Fibroblast of skin of right biceps (primary cell): ENCODE measurements at places on chromosomes 12 and 14.

- peak; percentile 79 for DNase-seq
These were observed 75.6 kb downstream of the MED13L start for GRCh38 chr12:116201908-116202307.

DNA sequence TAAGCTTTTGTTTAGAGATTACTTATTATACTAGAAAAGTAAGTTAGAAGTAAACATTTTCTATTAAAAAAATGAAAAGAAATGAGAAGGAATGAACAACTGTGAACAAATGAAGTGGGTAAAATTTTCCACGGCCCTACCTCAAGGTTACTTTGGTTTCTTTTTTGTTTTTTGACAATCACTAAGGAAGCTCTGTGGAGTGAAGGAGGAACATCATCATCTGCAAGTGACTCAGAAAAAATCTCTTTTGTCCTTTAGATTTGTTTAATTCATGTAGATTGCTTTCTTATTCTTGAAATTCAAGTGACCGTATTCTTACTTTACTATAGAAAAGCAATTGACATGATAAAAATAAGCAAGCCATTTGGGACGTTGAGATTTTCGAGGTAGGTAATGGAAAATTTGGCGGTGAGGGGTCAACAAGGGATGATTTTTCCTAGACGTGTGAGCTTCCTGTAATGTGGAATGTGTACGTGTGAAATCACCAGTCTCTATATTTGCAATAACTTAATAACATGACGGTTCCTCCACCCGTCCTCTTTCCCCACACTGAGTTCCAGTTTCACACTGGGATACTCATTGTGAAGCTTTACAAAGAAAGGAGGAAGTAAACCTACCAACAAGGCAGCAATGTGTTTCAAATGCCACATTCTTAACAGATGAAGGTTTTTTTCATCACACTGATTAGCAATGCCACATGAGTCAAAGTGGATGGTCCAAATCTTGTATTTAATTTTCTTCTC lies 62.3 kb upstream of the EGLN3 start:
- DNase-seq, result no peak

- no peak for DNase-seq
These were observed 23.5 kb upstream of the NEDD1 start for GRCh38 chr12:96883571-96883970.

- DNase-seq, result no peak
These were observed 35.4 kb downstream of the SLC38A1 start for GRCh38 chr12:46233423-46233822.

GRCh38 chr12:67442347-67442841 lies 173.2 kb downstream of the CAND1 start:
- no peak for DNase-seq

GRCh38 chr12:532908-533565 lies 73.3 kb downstream of the B4GALNT3 start:
- DNase-seq, result peak; percentile 90

DNA sequence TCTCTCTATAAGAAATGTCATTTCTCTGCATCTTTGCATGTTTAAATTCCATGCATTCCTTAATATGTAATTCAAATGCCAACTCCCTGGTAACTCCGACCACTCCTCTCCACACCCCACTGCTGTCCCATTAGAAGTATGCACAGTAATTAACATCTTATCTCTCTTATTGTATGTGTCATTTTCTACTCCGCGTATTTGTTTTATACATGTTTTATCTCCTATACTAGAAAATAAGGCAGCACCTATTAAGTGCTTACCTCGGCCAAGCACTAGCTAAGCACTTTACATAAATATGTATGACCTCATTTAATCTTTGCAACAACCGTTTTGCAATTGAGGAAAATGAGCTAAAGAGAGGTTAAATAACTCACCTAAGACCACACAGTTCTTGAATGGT lies 469.8 kb downstream of the BCAT1 start:
- peak; percentile 3 for DNase-seq

DNA sequence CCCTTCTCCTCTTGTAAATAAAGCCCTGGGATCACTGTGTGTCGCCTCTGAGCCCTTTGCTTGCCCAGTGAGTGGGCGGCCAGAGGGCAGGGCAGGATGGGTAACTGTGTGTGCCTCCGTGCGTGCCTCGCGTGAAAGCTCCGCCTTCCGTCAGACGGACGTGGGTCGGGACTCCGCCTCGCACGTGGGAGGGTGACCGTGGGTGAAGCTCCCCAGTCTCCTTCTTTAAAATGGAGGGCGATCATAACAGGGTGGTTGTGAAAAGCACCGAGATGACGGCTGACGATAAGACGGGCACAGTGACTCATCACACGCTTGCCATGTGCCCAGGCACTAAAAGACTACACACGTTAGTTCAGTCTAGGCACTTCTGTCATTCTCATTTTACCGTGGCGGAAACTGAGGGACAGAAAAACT lies 9.2 kb downstream of the PHB2 start:
- DNase-seq, result peak; percentile 28

GRCh38 chr12:1592444-1593173 lies 1.8 kb downstream of the FBXL14 start:
- peak; percentile 79 for DNase-seq

GRCh38 chr14:105498430-105499255 lies 7.6 kb downstream of the TEDC1 start:
- DNase-seq, result no peak

- DNase-seq, result peak; percentile 97
These were observed at the start of gene METAP2 for GRCh38 chr12:95473884-95474659. TSS of gene METAP2 (plus strand) at chr12:95474152. CDS start at chr12:95474180, 28 bp downstream.

- peak; percentile 62 for DNase-seq
These were observed at the start of gene MGST1 for GRCh38 chr12:16347391-16348298. TSS of gene MGST1 (plus strand) at chr12:16347645. CDS start at chr12:16354253, 6,608 bp downstream.

- DNase-seq, result peak; percentile 56
These were observed 112.5 kb downstream of the MED13L start for GRCh38 chr12:116165036-116165425.

DNA sequence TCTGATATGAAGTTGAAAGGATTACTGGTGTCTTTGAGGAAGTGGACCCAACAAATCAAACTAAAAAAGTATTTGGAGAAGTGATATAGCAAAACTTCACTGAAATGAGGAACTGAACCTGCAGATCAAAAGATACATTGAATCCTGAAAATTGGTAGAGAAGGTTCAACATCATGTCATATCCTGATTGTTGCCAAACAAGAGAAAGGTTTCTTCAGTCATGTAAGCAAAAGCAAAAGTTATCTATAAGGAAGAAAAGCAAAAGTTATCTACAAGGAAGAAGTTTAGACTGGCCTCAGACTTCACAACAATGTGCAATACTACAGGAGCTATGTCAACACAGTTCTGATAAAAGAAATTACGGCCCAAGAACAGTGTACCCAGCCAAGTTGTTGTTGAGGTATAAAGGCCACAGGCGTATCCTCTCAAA lies 142.7 kb downstream of the RAD51B start:
- DNase-seq, result no peak

DNA sequence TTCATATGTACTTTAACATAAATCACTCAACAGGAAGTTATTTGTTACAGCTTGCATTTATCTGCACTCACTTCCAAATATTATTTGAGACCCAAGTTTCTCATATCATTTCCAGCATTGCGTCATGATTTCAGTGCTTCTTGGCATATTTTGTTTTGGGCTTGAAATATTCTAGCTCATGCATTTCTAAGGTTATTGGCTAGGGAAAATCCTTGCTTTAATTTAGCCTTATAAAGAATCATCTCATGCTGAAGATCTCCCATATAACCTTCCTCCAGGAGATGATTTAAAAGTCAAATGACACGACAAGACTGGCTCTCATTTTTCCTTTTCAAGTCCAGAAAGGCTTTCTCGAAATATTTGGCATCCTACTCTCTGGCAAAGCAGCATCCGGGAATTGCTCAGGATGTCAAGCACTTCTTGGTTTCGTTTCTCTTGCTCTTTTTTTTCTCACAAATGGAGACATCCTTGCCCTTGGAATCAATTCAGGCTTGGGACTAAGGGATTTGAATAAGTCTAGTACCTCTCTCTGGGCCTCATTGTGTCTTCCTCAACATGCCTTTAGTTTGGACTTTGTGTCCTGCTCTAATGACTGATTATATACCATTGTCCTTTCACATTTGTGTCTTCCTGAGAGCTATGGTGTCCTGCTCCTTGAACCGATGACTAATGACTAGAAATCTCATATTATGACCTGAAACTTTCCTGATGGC lies 295.0 kb downstream of the RMST start:
- DNase-seq, result no peak

DNA sequence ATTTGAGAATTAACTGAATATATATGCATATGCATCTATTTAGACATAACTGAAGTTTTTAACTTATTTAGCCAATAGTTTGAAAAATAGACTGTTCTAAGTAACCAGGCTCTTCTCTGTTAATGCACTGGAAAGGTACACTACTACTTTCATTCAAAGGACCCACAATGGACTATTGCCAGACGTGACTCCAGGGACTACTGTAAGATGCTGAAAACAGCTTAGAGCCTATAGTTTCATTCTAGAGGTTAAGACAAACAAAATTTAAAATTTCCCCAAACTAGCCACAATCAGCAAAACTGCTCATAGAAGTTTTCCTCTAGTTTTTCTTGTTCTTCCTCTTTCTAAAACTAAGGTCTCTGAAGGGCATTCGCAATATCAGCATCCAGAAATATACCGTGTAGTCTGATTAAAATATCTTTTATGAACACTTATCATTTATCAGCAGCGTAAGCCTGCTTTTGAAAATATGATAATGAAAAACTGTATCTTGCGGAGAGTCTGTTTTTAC lies 10.4 kb downstream of the APPL2 start:
- no peak for DNase-seq

DNA sequence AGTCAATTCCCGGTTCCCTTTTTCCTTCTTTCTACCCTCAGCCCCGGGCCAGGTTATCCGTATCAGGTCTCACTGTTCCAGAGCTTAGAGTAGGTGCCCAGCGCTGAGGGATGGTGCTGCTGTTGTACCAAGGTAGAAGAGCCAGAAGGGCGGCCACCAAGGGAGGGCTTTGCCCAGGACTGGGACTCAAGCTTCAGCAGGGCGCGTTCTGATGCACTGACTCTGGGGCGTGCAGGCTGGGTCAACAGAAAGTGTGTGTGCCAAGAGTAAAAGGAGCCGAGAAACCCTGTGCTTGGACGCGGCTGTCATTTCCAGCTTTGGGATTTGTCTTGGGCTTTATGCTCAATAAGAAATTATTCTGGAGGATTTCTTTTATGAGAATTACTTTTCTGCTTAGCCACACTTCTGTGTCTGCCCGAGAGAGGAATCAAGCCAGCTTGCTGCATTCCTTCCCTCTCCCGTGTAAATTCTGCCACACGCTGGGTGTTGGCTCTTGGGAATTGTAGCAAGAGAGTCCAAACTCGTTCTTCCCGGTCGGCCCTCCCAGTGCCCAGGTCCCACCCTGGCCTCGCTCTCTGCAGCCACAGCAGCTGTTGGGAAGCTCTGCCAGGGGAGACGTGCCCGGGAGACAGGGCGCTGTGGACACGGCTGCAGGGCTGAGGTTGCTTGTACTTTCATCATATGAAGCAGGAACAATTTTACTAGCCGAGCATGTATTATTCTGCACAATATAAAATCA lies 98.0 kb downstream of the FBXL14 start:
- DNase-seq, result peak; percentile 6

DNA sequence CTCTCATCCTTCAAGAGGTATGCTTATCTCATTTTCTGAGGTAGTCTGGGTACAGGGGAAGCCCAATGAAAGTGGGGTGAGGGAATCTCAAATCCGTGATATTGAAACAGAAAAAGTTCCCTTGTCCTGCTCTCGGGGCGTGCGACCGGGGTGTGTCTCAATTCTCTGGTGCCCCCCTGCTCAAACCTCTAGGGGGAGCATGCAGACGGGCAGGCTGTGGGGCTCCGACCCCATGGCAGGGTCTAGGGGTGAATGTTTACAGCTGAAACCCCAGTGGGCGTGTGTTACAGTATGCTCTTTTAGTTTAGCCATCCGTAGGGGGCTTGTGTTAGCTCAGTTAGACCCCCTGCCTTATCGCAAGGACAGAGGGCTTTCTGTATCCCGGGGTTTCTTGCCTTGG lies 68.7 kb downstream of the PTPRQ start:
- no peak for DNase-seq

- no peak for DNase-seq
These were observed 196.5 kb upstream of the PRMT8 start for GRCh38 chr12:3294481-3294911.

- no peak for DNase-seq
These were observed 1.3 kb downstream of the POMT2 start for GRCh38 chr14:77319422-77319821.

- DNase-seq, result no peak
These were observed 31.5 kb downstream of the RAD9B start for GRCh38 chr12:110533607-110534006.

DNA sequence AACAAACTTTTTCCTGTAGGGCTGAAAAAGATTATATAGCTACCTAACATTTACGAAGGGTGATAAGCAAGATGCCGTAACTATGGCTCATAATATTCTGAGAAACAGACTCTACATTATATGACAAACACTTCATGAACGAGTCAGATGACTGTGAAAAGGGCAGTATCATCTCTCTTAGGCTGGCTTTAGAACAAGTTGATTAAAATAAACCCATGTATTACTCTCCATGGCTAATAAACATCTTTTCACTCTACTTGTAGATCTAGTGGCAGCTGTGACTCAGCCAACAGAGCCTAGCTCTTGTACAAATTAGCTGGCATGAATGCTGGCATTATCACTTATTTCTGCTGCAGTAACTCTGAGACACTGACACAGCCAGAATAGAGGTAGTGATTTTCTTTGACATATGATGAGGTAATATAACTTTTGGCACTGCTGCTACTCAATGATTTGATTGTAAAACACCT lies 47.1 kb downstream of the SLC2A13 start:
- DNase-seq, result peak; percentile 3

GRCh38 chr14:43647302-43647701 lies 859.8 kb downstream of the FSCB start:
- DNase-seq, result no peak

DNA sequence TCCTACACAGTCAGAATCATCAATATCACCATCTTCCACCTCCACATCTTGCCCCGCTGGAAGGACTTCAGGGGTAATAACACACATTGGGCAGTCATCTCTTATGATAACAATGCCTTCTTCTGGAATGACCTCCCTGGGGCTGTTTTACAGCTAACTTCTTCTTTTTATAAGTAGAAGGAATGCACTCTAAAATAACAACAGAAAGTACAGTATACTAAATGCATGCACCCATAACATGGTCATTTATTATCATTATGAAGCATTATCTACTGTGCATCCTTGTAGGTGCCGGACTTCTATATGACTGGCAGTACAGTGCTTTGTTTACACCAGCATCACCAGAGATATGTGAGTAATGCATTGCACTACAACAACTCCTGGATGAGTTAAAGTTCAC lies 19.0 kb upstream of the NUAK1 start:
- DNase-seq, result no peak

DNA sequence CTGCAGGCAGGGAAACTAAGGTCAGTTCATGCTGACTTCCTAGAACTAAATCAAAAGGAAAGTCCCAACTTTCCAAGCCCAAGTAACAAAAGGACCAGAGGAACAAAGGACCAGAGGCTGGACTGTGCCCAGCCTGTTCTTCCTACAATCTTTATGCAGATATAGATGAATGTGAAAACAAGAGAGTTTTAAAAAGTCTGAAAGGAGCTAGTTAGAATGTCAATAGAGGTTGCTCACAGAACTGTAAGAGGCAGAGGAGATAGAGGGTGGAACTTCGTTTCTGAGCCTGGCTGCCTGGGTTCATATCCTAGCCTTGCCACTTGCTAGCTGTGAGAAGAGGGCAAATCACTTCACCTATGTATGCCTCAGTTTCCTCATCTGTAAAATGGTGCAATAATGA lies 30.0 kb upstream of the CCDC63 start:
- no peak for DNase-seq

- no peak for DNase-seq
These were observed 840 bp downstream of the DHRS7 start for GRCh38 chr14:60164404-60164711.

GRCh38 chr14:80152166-80152565 lies 59.1 kb downstream of the DIO2 start:
- DNase-seq, result no peak
